DMS 273 treated with DMSO at 0.1 percent for 48 hours (cell line): ENCODE measurements at places on chromosomes 1 and 21.
A peak's percentile ranks its signal among the peaks of the same experiment; 100 is the strongest.

DNA sequence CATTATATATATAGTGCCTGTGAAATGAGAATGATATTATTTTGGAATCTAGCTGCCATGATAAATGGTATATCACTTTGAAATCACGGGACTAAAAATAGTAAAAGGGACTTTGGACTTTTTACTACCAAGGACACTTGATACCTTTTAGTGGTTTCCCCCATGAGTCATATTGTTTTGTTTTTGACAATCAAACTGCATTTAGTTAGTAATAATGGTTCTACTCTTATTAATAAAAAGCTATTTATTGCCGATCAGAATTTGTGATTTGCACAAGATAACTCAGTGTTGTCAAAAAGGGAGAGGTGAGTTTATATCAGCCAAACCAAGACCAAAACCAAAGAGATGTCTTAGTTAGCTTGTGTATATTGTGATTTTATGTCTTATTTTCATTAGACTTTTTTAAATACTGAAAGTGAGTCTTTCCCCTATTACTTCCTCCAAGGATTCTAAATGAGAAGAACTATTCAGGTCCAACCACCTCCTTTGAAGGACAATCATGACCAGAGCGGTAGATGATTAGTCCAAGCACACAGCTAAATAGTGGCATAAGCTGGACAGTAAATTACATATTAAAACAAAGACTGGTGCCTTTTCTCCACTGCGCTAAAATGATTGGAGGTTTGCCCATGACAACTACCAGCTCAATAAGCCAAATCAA, 281.7 kb upstream of the ESRRG start:
- DNase-seq: no peak

DNA sequence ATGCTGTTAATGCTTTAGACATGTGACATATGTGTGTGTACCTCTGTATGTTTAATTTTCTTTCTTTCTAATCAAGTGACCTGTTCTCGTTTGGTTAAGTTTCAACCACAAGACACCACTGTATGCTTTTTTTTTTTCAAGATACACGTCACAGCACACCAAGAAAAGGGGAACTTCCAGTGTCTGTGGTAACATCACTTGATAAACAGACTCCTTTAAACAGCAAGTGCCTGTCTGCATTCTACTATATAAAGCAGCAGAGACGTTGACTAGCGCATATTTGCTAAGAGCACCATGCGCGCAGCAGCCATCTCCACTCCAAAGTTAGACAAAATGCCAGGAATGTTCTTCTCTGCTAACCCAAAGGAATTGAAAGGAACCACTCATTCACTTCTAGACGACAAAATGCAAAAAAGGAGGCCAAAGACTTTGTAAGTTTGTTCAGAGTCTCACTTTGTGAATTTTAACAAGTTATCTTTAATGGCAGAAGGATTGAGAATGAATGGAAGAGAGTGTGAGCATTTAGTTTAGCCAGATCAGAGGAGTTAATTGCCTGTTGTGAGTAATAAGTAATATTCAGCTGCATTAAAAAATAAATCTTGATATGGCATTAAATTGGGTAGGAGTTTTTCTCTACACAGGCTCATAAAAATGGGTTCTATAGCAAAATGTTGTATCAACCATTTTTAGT, at the start of gene RGS1:
TSS of gene RGS1 (plus strand) at position 275 of the 691 bp plus-strand sequence. CDS start at position 295, 20 bp downstream.
- no peak for DNase-seq

DNA sequence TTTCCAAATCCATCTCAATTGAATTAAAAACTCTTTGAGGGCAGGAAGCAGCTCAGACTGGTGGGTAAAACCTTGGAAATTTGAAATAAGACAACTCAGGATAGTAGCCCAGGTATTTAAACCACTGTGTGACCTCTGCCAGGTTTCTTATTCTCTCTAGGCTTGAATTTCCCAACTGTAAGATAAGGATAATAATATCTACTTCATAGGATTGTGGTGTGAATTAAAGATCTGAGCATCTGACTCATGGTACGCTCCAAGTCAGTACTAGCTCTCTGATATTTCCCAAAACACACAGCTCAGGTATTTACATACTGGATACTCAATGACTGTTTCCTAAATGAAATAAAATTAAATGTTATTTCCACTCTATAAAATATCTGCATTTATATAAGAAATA, 337.2 kb downstream of the LTN1 start:
- DNase-seq: no peak

DNA sequence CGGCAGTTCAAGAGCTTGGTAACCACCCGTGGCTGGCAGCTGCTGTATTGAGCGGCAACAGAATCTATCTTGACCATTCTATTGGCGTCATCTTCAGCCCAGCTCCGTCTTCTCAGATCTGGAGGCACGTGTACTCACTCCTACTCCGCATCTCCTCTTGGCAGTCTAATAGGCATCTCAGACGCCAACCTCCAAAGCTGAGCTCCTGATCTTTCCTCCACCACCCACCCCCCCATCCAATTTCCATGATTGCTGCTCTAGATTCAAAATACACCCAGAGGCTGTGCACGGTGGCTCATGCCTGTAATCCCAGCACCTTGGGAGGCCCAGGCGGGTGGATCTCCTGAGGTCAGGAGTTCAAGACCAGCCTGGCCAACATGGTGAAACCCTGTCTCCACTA, 84.6 kb upstream of the CASZ1 start:
- DNase-seq: no peak

- DNase-seq: no peak
These were observed 470.0 kb upstream of the VAMP3 start for GRCh38 chr1:7300893-7301663.

GRCh38 chr1:226355016-226355415, 46.1 kb upstream of the LIN9 start:
- no peak for DNase-seq

DNA sequence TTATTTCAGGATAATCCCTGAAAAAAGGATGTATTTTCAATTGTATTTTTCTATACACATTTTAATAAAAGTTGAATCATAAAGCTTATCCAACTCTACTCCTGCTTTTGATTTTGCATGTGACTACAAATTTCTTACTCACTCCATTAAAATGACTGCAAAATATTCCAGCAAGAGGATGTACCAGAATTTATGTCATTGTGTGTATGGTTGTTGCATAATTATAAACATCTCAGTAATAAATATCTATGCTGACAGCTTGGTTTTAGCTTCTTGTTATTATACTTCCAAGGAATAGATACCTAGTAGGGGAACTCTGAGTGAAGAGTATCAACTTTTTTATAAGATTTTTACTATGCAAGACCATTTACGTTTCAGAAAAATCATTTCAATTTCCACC, 463.2 kb upstream of the RUNX1 start:
- DNase-seq: no peak

DNA sequence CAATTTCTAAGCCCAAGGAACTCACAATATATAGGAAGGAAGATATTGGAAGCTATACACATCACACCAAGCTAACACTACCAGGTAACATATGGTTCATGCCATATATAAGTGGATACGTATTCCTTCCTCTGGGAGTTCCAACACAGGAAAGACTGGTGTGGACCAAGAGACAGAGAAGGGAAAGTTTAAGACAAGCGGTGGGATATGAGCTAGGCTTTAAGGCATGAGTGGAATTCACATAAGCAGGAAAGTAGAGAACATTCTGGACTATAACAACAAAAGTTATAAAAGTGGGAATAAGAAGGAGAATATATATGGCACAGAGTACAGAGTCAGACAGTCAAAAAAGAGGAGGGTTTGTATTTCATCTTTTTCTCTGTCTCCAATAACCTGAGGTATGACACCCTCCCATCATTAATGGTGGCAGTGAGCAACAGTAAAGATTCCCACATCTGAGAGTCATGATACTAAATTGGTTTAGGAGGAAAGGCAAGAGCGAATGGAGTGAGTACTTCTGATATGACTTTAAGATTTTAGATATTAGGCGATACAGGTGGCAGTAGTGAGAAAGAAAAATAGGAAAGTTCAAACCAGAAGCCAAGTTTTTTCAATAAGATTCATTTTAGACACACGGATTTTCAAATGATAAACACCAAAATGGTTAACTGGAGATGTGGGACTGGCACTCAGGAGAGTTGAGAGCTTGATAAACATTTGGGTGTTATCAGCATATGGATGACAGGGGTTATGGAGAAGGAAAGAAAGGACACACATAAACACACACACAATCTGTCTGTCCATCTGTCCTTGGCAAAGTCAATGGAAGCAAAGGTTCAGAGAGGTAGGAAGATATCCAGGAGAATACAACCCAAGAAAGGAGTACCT, 87.4 kb upstream of the TTC39A start:
- peak; percentile 94 for DNase-seq

DNA sequence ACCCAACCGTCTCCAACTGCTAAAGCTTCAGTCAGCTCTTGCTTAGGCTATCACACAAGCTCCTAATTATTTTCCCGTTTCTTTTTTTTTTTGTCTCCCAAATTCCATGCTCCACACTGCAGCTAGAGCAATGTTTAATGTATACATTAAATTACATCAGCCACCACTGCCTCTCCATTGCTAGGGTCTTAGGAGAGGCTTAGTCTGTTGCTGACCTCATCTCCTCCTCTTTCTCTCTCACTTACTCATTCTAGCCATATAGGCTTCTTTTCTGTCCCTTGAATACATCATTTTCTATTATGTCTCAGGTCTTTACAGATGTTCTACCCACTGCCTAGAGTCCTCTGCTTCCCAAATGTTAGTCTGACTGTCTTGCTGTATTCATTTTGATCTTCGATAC, 138.1 kb upstream of the ST6GALNAC5 start:
- no peak for DNase-seq

DNA sequence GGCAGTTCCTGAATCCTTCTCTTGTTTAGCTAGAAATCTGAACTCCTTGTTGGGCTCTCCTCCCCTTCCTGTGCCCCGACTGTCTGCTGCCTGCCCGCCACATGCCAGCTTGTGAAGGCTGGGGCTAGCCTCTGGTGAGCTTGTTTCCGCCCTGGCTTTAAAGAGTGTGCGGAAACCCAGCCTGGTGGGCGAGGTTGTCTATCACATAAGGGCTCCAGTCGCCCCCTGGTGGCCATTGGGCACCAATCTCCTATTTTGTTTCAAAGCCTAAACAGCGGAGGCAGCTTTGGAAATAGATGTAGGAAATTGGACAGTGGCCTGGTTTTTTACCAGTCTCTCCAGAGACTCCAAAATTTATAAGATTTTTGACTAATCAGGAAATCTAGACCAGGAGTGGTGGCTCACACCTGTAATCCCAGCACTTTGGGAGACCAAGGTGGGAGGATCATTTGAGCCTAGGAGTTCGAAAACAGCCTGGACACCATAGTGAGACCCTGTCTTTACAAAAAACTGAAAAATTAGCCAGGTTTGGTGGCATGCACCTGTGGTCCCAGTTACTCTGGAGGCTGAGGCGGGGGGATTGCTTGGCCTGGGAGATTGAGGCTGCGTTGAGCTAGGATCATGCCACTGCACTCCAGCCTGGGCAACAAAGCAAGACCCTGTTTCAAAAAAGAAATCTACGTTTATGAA, 9.8 kb downstream of the ATP8B2 start:
- peak; percentile 28 for DNase-seq

DNA sequence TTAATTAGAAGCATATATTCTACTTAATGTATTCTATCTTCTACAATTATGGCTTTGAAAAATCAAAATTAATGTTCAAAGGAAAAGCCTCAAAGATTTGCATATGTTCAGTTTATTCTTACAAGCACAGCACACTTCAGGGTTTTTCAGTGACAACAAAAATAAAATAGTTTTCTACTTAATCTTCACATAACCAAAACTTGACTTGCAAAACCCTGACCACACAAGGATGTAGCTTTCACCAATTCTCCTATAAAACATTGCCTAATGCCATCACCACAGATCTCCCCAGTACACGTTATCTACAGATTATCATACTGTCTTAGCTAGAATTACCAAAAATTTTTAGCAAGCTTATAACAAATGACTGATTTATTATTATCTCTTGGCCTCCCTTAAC, 23.3 kb downstream of the LPAR3 start:
- no peak for DNase-seq

GRCh38 chr1:165496501-165496900, 47.3 kb upstream of the LRRC52 start:
- no peak for DNase-seq

- DNase-seq: no peak
These were observed 20.4 kb downstream of the OLFML2B start for GRCh38 chr1:162003061-162003829.

DNA sequence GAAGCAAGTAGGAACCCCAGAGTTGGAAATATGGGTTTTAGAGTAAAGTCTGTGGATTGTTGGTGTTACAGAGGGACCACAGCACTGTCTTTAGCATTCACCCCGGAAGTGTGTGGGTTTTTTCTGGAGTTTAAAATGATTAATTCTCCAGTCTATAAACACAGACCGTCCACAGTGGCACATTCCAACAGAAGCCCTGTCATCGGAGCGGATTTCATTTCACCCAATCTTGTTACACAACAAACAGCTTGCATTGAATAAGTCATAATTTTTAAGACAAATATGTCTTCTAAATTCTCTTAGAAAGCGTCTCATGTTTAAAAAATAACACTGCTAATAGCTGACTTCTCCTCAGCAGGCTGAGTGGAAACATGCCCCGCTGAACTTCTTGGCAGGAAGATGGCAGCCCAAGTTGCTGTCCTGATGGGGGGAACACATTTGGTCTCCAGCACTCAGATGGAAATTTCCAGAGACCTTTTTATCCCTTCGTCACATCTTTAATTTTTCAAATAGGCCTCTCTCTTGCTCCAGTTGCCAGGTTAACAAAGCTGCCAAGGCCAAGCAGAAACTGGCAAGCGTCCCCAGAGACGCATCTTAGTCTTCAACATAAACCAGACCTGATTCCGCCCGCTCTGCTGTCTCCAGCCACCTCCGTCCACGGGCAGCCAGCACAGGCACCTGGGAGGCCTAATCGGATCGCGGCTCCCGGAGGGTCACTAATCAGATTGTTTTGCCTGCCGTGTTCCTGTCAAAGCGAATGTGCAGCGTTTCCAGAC, 28.8 kb upstream of the SLC19A1 start:
- DNase-seq: no peak

DNA sequence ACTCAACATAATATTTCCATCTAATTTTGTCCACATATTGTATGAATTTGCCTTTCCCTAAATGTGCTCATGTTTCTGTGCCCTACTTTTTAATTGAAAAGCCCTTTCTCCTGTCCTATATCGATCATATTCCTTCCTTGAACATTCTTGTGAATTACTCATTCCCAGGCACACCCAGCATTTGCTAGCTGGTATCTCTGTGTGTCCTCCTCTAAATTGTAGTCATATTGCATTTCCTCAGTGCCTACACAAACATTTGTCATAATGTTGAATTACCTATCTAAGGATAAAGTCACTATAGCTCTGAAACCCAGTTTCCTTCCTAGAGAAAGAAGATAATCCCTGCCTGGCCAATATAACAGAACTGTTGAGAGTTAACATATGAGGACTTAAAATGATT, 39.6 kb upstream of the TBX15 start:
- DNase-seq: no peak
